ENCODE measurements at places on chromosomes 11 and 22.

- no peak for DNase-seq
These were observed 188.7 kb downstream of the ETS1 start for GRCh38 chr11:128398517-128399250.

DNA sequence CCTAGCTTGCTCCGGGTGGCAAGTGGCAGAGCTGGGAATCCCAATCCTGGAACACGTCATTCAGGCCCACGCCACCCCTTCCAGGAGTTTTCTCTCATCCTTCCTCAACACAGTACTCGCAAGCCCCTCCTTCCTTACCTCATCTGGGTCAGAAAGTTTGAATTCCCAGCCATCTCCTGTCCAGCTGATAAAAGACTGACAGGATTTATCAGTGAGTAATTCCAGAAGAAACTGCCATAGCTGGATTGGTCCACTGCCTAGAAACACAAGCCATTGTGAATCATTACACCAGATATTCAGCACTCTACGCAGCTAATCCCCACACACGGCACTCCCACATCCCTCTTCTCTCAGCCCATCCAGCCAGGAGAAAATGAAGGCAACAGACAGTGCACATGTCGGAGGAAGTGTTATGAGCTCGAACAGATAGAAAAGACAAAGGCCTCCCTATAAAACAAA lies 124.0 kb downstream of the ETS1 start:
- DNase-seq: no peak

- DNase-seq: no peak
These were observed 23.6 kb upstream of the FJX1 start for GRCh38 chr11:35594680-35595079.

- DNase-seq: no peak
These were observed 10.3 kb upstream of the POLA2 start for GRCh38 chr11:65251476-65251875.

DNA sequence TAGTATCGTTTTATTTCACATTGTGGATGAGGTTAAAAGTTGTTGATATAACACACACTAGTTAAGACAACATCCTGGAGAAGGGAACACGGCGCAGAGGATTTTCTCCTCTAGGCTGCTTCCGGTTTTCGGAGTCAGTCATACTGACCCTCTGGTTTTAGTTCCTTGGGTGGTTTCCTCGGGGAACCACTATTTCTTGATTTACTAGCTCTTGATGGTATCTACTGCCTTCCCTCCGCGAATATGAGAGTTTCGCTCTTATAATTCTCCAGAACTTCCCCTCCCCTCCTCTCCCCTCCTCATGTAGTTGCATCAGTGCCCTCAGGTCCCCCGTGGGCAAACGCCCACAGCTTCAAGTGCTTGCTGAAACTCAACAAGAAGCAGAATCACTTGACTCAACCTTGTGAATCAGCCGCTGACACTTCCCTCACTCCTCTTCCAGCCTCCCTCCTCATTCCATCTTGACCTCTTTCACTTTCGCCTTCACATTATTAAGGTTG lies 15.9 kb upstream of the APOBEC3A start:
- DNase-seq: no peak

DNA sequence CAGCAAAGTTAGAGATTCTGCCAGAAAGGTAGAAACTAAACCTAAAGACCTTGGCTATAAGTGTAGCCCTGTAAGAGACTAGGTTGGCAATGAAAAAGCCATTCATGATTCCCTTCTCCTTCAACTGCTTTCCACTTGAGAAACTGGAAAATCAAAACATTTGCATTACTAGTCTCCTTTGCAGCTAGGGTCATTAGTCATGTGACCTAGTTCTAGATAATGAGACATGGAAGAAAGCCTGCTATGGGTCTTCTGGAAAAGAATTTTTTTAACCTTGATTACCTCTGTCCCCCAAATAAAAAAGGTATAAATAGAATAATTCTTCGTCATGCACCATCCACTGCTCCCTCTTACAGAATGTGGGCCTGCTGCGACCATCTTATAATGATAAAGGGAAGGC lies 80.1 kb downstream of the SOX6 start:
- DNase-seq: no peak

- DNase-seq: no peak
These were observed 261.1 kb downstream of the BUD13 start for GRCh38 chr11:116511684-116512083.

DNA sequence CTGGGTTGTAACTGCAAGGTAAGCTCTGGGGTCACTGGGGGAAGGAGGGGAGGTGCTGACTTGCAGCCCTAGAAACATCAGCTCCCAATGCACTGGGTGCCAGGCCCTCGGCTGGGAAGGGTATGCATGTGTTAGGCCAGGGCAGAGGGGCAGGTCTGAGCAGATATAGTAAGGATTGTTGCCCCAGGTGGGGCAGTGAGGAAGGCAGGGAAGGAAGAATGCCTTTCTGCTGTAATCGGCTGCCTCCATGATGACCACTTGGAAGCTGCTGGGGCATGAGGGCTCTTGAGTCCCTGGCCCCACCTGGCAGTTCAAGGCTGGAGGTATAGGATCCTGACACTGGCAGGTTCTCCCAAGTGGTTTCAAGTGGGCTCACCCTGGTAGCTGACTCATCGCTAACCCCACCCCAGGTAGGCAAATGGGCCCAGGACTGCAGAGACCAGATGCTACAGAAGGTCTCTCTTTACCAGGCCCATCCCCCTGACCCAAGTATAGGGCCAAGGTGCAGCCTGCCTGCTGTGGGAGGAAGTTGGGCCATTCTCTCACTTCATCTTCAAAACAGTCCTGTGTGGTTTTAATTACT lies 56.7 kb downstream of the TIMP3 start:
- DNase-seq: no peak

Measured in glomerular endothelial cell (primary cell).